ENCODE measurements at places on chromosomes 1 and 21.

GRCh38 chr1:97570691-97571090, 350.1 kb downstream of the DPYD start:
- no peak for DNase-seq

DNA sequence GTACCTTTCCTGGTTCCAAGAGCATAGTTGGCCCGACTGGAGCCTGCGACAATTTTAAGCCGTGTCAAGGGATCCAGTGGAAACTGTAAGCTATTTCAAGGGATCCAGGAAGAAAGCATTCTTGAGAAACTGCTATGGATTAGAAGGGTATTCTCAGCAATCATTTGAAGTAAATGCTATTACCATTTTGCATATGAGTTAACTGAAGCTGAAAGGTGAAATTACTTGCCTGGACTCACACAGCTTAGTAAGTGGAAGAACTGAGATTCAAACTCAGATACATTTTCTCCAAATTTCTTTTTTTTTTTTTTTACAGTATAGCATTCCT, 589 bp downstream of the ZNF684 start:
- DNase-seq, result no peak

- peak; percentile 12 for DNase-seq
Observed at GRCh38 chr21:15134701-15135470, 70.1 kb upstream of the NRIP1 start.

GRCh38 chr1:12436817-12437599, 181.0 kb downstream of the DHRS3 start:
- no peak for DNase-seq

DNA sequence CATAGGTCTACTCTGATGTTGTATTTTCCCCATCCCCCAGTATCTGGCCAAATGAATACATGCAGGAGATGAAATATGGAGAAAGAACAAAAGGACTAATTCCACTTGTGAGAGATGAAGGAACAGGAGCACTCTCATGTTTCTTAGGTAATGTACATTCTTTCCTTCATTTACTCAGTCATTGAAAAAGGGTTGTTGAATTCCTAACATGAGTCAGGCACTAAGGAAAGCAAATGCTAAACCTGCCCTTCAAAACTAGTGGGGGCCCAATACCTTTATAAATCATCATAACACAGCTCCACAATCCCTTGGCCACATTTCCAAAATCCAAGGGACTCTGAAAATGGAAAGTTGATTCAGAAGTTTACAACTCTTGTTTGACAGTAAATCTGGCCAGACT, 94.3 kb downstream of the DIRAS3 start:
- no peak for DNase-seq

DNA sequence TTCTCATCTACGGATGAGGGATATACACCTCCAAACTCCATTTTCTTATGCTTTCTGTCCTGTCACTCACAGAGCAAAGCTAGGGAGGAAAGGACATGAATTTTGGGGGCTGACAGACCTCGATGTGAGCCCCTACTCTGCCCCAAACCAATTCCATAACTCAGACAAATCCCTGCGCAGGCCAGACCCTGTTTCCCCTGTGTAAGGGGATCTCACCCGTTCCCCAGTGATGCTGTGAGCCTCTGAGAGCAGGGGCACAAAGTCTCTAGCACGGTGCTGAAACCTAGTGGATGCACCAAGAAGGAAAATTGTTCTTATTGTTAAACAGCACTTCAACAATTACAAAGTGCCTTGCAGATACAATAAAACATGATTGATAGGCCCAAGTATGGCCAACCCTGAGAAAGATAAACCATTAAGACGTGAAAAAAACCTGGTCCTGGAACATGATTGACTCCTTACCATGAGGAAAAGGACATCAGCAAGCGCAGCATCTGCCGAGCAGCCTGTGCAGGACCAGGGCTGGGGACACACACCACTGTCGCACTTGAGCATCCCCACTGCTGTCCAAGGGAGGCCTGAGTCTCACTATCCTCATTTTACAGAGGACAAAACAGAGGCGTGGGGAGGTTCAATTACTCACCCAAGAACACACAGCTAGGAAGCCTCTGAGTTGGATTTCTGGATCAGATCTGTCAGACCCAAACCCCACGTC, 137.8 kb downstream of the GLIS1 start:
- DNase-seq, result no peak

DNA sequence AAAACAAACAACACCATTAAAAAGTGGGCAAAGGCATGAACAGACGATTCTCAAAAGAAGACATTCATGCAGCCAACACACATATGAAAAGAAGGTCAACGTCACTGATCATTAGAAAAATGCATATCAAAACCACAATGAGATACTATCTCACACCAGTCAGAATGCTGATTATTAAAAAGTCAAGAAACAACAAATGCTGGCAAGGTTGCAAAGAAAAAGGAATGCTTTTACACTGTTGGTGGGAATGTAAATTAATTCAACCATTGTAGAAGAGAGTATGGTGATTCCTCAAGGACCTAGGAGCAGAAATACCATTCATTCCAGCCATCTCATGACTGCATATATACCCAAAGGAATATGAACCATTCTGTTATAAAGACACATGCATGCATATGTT, 419.6 kb downstream of the NEGR1 start:
- no peak for DNase-seq

GRCh38 chr1:206004826-206005225, 1.6 kb upstream of the RAB7B start:
- no peak for DNase-seq

GRCh38 chr1:21931171-21932093, 5.7 kb downstream of the HSPG2 start:
- peak; percentile 78 for DNase-seq

DNA sequence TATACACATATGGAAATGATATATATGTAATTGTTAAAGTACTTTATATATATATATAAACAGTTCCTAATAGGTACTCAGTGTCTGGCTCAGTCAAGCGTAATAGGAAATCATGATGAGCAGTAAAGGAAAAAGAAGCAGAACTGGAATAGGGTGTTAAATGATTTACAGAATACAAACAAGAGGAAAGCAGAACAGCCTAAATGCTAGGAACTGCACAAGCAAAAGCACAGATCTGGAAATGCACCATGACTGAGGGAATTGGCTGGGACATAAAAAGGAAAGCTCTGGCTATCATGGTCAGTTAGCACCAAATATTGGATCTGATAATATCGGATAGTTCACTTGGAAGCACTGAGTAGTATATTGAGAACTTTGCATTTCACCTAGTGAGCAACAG, 51.8 kb downstream of the SLC44A5 start:
- no peak for DNase-seq

GRCh38 chr1:39301606-39302005, 97.1 kb downstream of the MACF1 start:
- no peak for DNase-seq

Measured in mucosa of gallbladder (tissue), 1 donor.